Esophagus squamous epithelium (tissue), 5 donors: ENCODE measurements at places on chromosomes 7 and 10.

DNA sequence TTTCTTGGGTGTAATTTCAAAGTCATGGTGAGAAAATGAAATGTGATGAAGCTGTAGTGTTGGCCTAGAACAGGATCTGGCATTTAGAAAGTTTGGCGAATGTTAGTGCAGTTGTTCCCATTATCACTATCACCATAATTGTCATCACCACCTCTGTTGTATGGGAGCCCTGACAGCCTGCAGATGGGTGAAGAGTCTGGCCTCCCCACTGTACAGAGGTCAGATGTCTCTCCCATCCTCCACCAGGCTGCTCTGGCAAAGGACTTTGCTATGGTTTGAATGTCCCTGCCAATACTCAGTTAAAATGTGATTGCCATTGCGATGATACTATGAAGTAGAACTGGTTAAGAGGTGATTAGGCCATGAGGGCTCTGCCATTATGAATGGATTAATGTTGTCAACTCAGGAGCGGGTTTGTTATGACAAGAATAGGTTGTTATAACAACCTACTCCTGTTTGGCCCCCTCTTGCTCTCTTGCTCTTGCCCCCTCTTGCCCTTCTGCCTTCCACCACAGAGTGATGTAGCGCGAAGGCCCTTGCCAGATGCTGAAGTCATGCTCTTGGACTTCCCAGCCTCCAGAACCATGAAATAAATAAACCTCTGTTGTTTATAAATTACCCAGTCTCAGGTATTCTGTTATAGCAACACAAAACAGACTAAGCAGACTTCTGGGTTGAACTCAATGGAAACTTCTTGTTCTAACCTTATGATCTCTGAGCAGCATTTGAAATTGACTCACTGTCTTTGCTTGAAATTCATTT is 90.0 kb downstream of the GRK5 start:
- DNase-seq, result no peak

DNA sequence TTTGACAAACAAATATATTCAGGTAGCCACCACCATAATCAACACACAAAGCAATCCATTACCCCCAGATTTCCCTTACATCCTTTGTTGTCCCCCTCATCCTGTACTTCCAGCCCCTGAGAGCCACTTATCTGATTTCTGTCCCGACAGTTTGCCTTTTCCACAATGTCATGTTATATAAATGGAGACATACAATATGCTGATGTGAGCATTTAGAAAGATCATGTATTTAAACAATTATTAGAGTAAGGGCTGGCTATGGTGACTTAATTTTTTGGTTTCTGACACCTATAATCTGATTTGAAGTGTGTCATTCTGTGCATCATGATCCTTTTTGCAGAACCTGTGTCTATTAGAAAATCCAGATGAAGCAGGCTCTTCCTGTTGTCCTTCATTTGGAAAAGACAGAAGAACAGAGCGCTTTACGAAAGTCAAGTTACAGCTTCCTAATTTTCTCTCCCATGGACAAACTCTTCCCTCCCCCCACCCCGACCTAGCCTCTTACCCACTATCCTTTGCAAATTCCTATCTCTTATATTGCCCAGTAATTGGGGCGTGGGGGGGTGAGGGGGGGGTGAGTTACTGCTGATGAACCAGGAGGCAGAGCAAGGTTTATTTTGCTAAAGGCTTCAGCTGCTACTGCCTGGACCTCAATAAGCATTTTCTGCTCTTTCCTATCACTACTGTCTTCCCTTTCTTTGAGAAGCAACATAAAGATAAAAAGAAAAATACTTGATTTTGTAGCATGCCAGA is 252.4 kb upstream of the C7orf33 start:
- no peak for DNase-seq

DNA sequence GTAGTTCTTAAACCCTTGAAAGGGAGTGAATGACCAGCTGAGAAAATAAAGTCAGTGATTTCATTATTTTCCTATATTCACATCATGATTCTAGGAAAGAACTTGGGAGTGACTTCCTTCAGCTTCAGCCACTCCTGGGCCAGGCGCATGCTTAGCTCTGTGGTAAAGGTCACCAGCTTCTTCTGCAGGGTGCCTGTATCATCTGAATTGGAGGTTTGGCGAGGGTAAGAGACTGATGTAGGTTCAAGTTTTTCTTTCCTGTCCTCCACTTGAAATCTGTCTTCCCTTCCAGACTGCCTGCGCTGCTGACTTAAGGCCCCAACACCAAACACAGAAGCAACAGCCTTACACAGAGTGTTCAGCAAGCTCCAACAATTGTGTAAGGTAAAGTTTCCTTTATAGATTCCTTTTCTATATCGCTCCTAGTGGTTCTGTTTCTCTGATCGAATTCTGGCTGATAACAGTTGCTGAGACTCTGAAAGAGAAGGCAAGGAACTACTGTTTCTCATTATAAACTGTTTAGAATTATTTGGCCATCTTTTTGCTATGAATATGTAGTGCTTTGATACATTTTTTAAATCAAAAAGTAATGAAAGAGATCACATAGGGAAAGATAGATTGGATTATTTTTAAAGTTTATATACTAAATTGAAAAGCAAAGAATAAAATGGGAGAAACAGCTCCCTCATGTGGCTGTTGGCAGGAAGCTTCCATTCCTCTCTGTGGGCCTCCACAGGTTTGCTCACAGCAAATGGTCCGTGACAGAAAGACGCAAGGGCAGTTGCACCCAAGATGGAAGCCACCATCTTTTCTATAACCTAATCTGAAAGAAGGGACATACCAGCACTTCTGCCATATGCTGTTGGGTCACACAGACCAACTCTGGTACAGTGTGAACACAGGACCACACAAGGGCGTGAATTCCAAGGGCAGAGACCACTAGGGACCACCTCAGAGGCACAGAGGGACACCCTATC is 14.0 kb downstream of the GATAD1 start:
- DNase-seq, result no peak

GRCh38 chr10:80176526-80176925 is 28.8 kb downstream of the ANXA11 start:
- DNase-seq, result no peak

DNA sequence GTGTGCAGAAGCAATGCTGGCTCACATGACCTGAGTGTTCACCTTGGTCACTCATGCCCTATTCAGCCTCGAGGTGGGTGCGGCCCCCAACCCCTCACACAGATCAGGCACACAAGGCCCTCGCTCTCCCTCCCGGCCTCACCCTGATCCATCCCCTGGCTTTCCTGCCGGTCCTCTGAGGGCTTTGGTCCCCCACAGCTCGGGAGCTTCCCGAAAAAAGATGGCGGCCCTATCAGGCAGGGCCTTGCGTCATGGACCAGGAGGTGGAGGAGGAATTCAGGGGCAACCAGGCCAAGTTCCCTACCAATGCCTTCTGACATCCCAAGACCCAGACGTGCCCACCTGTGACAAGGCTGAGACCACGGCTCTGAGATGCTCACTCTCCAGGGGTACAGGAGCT is 43.7 kb upstream of the DNAAF5 start:
- DNase-seq, result no peak

GRCh38 chr7:34530259-34530658 is 127.8 kb upstream of the NPSR1 start:
- DNase-seq, result no peak

DNA sequence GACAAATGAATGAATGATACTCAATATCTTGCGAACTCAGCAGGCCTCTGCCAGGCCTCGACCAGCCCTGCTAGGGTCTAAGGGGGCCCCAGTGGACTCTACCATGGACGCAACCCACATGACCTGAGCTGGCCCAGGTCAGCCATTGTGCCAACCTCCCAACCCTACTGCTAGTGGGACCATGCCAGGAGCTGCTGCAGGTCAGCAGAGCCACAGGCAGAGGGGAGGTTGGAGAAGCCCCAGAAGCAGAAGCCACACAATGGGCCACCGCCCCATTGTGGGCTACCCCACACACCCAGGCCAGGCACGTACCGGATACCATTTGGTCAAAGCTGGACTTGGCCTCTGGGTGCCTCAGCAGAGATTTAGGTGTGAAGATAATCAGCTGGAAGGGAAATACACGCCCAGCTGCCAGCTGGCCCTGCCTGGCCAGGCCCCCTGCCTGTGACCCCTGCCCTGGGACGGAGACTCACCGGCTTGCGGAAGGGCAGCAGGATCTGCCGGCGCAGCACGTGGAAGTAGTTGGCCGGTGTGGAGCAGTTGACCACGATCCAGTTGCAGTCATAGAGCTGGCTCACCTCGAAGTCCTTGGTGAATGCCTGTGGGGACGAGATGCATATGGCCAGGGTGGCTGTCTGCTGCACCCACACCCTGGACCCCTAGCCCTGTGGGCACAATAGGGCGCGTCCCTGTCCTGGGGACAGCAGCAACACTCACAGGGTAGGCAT is 24.5 kb downstream of the OGDHL start:
- DNase-seq, result no peak

GRCh38 chr10:74909670-74910069 is 83.3 kb downstream of the KAT6B start:
- DNase-seq, result no peak

DNA sequence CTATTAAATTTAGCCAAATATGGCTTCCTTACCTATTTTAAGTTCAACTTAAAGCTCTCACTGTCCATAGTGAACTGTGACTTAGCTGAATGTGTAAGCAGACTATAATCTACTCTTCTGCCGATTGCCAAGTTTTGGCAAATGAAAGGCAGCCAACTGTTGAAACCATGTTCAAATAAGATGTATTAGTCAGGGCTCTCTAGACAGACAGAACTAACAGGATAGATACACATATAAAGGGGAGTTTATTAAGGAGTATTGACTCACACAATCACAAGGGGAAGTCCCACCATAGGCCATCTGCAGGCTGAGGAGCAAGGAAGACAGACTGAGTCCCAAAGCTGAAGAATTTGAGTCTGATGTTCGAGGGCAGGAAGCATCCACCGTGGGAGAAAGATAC is 837.7 kb upstream of the AUTS2 start:
- DNase-seq, result no peak

- DNase-seq, result no peak
Measured at GRCh38 chr10:66651308-66652082, 274.3 kb upstream of the LRRTM3 start.

DNA sequence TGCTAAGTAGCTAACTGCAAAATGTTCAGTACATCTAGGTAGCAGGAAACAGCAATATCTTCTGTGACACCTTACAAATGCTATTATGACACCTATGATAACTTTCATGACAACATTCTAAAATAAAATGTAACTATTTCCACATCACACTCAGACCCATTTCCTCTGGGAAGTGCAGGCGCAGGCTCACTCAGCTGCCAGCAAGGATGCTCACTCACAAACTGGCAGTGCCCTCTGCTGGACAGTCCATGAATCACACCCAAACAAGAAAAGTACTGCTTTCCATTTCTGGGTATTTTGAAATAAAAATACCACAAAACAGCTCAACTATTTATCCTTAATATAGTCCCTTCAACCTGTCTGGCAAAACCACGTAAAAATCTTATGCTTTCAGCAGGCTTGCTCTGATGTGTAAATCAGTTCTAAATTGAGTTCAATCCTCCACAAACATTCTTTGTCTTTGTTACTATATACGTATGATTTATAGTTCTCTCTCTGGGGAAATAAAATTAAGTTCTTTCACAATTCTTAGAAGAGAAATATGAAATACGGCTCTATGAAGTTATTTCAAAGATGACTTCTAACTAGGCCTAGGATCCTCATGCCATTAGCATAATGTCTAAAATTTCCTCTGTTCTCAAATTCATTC is 176.6 kb downstream of the PARD3 start:
- no peak for DNase-seq

GRCh38 chr7:1313613-1314012 is 80.9 kb downstream of the UNCX start:
- no peak for DNase-seq

DNA sequence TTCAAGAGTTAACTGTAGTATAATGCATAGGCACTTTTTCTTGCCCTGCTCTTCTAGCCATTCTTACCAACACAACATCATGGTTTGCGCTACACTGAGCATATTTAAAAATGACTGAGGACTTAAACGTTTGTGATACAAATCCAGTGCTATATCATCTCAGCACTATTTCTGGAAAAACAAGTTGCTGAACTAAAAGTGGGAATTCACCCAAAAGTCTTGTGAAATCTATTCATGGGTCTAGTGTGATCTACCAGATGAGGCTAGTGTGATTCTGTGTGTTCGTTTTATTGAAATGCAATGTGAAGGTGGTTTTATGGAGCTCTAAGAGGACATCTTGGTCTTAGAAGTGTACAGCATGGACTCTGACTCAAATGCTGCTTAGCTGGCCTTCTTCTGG is 584.6 kb upstream of the POM121L12 start:
- DNase-seq, result no peak

DNA sequence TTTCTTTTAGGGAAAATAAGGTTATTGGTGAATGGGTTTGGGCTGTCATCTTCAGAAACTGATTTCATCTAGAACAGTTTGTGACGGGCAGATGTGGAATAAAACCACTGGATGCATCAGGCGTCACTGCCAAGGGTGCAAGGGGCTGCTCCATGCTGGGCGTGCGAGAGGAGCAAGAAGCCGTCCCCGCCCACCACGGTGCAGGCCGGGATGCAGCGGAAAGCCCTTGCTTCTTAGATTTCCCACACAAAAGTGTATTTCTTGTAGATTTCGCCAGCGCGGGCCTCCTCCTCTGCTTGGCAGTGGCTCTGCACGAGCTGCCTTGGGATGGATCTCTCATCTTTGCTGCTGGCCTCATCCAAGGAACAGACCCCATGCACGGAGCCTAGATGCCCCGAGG is 189.3 kb downstream of the CUX1 start:
- no peak for DNase-seq

GRCh38 chr7:32616625-32617024 is 121.3 kb downstream of the AVL9 start:
- DNase-seq, result no peak

- no peak for DNase-seq
Measured at GRCh38 chr10:100826983-100827818, 81.8 kb downstream of the PAX2 start.

DNA sequence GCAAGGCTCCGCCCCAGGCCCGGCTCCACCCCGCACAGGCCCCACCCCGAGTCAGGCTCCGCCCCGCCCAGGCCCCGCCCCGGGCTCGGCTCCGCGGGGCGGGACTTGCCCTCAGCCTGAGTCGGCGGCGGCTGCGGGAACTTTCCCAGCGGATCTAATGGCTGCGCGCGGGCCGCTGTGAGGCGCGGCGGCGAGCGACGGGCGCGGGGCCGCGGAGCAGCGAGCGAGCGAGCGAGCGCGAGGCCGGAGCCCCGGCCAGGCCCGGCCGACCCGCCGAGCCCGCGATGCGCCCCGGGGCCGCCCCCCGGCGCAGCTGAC is at the start of gene INPP5A:
Gene INPP5A (plus strand): TSS at position 104 of the 318 bp plus-strand sequence. CDS start 310 bp downstream, outside the sequence.
- no peak for DNase-seq
